NCI-H2227 treated with DMSO at 0.1 percent for 48 hours (cell line): ENCODE measurements at places on chromosomes 6 and 20.
A peak's percentile ranks its signal among the peaks of the same experiment; 100 is the strongest.

- no peak for DNase-seq
These were observed 54.7 kb downstream of the BMP5 start for GRCh38 chr6:55820696-55821095.

DNA sequence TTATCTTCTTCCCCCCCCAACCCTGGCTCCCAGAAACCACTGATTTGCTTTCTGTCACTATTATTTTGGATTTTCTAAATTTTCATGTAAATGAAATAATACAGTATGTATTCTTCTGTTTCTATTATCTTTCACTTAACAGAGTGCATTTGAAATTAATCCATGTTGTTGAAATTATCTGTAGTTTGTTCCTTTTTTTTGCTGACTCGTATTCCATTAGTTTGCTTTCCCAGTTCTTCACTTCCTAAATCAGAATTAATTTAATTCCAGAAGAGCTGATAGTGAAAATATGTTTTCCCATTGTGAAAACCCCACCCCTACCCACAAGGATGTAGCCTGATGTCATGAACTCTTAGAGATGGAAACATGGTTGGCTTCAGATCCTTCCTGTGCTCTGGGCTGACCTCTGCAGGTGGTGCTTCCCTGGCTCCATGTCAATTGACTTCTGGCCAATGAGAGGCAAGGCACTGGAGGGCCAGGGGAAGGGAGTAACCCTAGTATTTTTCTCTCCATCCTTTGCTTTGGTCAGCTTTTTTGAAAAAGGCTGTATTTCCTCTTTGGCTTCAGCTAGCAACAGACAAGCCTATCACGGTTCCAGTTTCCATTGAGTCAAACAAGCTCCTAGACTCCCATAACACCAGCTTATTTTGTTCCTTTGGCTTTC is 244.4 kb upstream of the HSF2 start:
- DNase-seq = no peak

DNA sequence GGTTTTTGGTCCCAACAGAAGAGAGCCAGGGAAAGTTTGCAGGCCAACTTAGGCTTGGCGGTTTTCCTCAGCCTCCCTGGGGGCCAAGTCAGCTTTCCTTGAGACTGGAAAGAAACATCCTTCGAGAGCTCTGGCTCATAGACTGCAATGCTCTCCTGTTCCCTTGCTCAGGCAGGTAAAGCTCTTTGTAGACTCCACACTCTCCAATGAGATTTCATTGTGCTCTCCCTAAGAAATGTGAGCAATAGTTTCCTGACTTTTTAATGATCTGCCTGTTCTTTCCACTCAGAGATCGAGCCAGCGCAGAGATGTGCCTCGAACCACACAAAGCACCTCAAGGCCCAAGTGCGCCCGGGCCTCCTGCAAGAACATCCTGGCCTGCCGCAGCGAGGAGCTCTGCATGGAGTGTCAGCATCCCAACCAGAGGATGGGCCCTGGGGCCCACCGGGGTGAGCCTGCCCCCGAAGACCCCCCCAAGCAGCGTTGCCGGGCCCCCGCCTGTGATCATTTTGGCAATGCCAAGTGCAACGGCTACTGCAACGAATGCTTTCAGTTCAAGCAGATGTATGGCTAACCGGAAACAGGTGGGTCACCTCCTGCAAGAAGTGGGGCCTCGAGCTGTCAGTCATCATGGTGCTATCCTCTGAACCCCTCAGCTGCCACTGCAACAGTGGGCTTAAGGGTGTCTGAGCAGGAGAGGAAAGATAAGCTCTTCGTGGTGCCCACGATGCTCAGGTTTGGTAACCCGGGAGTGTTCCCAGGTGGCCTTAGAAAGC is 13.9 kb downstream of the TNFAIP3 start:
- DNase-seq = no peak

DNA sequence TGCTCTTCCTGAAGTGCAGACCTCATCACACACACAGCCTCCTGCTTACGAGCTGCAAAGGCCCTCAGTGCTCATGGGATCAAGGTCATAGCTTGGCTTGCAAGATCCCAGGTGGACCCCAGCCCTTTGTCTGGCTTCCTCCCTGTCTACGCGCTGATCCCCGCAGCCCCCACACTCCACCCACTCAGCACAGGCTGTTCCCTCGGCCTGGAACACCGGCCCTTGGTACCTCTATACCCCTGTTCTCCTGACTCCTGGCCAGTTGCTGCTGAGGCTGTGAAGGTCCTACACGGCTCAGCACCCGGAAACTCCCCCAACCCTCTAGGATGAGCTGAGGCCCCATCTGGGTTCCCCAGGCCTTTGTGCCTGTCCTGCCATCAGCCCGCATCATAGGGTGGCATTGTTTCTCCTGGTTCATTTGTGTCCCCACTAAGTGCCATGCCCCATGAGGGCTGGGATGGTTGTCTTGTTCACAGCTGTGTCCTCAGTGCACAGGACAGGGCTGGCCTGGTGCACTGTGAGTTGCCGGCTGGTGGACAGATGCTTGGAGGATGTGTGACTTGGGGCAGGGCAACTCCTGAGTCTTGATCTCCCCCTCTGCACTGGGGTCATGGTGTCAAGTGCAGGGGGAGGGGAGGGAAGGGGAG is 57.0 kb downstream of the ADNP start:
- no peak for DNase-seq

- no peak for DNase-seq
These were observed 209.0 kb downstream of the SIM1 start for GRCh38 chr6:100255701-100256100.

GRCh38 chr6:142947714-142948480 is 2.9 kb upstream of the HIVEP2 start:
- peak; percentile 41 for DNase-seq
